Glomerular endothelial cell (primary cell): ENCODE measurements at places on chromosomes 2 and 18. TPM values are rescaled to one million over a fixed set of nuclear protein-coding genes. Genes with fewer than 3 reads are reported as not detected.

- no peak for DNase-seq
Observed at GRCh38 chr2:175624211-175624761, 377.8 kb downstream of the LNPK start.

GRCh38 chr2:58156780-58157179 lies 84.3 kb downstream of the FANCL start:
- no peak for DNase-seq

Gene TMEM150A
- total RNA-seq = 25.2 and 36.3 TPM in 2 replicates

Gene C2orf42
- total RNA-seq = 8.4 and 16.6 TPM in 2 replicates

Gene GALR1
- not detected in 2 replicates for total RNA-seq

Gene MRPL44
- total RNA-seq = 36.1 and 38.6 TPM in 2 replicates

Gene STPG4
- total RNA-seq = not detected in 2 replicates

Gene ALK
- not detected in 2 replicates for total RNA-seq

Gene ST8SIA3
- total RNA-seq = not detected in 2 replicates
